Tibial nerve (tissue), 4 donors: ENCODE measurements at places on chromosomes 2 and 18.

DNA sequence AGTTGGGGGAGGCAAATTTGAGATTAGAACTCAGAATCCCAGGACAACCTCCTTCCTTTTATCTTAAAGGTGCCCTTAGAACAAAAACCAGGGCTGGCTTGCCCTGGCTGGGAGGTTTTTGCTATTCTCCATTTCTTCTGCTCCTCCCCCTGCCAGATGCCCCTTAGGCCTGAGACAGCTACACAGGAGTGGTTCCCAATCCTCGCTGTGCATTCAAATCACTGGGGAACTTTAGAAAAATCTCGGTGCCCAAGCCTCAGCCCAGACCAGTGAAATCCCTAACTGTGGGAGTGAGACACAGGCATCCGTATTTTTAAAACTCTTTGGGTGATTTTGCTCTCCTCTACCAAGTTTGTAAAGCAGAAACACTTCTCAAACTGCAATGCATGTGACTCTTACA lies 38.8 kb downstream of the LBH start:
- DNase-seq: no peak

GRCh38 chr2:181750305-181750704 lies 70.0 kb upstream of the NEUROD1 start:
- no peak for DNase-seq

- DNase-seq: no peak
These were observed 298.9 kb upstream of the NCKAP5 start for GRCh38 chr2:133867166-133867565.

DNA sequence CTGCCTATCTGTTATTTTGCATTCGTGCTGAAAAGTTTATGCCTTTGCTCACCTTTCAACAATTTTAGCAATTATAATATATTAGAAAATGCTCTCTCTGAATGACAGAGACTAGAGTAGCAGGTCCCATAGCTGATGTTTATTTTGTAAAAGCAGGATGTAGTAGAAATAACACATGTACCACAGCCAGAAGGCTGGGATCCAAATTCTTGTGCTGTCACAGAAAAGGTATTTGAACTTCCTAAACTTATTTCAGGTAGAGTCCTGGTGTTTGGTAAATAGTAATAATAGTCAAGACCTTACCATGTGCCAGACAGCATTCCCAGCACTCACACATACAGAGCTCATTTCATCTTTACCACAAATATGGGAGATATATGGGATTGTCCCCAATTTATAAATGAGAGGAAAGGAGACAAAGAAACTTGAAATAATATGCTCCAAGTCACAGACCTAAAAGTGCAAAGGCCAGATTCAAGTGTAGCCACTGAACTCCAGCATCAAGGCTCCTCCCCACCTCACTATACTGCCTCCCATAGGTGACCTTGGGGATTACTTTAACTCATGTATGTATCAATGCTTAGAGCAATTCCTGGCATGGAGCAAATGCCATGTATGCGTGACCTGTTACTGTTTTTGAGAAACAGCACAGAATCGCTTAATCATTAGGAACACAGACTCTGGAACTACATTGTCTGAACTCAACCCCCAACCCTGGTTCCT lies 284.7 kb upstream of the RAB12 start:
- DNase-seq: no peak

- no peak for DNase-seq
These were observed 132.7 kb upstream of the TTC27 start for GRCh38 chr2:32495139-32495538.

DNA sequence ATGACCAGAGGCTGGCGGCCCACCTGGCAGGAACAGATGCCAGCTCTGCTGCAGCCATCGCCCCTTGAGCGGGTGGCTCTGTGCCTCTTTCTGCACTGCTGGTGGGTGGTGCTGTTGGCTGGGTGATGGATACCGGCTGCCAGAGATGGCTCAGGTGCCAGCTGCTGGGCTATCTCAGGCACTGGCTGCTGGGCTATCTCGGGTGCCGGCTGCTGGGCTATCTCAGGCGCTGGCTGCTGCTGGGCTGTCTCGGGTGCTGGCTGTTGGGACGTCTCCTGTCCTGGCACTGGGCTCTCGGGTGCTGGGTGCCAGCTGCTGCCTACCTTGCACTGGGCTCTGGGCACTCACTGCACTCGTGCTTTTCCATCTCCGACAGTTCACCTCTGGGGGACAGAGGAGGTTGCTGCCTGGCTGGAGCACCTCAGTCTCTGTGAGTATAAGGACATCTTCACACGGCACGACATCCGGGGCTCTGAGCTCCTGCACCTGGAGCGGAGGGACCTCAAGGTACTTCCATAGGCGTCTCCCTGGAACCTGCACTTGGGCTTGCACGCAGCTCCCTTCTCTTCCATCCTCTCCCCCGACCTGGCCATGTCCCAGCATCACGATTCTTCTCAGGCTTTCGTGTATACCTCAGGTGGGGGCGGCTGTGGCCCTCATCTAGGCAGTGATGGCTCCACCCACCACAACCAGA lies 98.4 kb downstream of the USP40 start:
- peak; percentile 7 for DNase-seq

DNA sequence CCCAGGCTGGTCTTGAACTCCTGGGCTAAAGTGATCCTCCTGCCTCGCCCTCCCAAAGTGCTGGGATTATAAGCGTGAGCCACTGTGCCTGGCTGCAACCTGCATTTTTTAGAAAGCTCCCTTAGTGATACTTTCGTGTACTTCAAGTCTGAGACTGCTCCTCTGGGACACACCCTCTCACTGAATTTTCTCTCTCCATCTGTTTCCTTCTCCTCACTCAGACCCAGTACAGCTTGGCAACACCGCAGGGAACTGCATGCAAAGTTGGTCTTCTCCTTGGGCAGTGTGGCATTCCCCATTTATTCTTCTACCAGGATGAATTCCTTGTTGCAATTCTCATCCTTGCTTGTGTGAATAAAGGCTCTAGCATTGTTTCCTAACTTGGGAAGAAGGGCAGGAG lies 175.9 kb downstream of the LPIN1 start:
- no peak for DNase-seq

DNA sequence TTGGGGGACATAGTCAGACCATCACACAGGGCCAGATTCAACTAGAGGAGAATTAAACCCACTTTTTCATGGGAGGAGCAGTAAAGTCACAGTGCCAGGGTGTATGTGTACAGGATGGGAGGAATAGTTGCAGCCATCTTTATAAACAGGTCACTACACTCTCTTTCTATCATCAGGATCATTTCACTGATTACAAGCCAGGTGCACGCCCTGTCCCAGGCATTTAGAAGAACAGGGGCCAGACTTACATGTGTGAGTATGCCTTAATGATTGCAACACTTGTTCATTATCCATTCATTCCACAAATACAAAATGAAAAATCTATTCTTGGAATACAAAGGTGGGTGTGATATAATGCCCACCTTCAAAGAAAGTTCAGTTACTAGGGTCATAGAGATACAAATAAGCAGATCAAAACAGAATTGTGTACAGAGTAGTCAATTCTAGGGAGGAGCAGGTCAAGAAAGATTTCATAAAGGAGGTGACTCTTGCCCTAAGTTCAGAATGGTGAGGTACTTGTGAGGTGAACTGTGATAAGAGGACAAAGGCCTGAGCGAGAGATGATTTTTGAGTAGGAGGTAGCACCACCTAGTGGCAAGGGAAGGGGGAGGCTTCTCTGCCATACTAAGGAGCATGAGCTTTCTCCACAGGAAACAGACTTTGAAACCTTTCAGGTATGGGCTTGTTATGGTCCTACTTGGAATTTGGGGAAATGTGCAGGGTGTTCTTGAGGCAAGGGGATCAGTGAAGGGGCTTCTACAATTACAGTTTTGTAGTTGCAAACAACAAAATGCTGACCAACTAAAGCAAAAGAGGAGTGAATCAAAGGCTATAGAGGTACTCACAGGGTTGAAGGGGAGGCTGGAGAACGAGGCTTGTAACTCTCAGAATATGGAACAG lies 156.3 kb downstream of the SUCLG1 start:
- no peak for DNase-seq

DNA sequence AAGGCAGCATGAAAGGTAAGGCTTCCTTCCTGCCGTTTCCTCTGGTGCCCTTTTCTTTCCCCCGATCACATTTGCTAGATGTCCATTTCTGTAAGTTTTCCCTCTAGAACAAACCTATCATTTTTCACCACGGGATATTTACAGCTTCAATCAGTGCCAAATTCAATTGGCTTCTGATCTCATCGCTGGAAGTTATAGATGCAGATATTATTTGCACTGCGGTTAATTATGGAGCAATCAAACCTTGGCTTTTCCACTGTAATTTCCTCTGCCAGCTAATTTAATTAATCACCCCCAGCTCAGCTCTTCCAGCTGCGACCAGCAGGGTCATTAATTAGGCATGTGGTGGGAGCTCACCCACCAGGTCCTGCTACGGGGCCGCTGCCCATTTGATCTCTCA lies 86.1 kb downstream of the GBX2 start:
- DNase-seq: no peak

- DNase-seq: no peak
These were observed 45.7 kb downstream of the STK39 start for GRCh38 chr2:168201584-168202116.

- DNase-seq: no peak
These were observed 26.6 kb upstream of the SPRED2 start for GRCh38 chr2:65458999-65459398.

GRCh38 chr2:204946892-204947291 lies 401.6 kb downstream of the PARD3B start:
- DNase-seq: no peak

GRCh38 chr18:36412778-36413177 lies 115.3 kb downstream of the FHOD3 start:
- no peak for DNase-seq

DNA sequence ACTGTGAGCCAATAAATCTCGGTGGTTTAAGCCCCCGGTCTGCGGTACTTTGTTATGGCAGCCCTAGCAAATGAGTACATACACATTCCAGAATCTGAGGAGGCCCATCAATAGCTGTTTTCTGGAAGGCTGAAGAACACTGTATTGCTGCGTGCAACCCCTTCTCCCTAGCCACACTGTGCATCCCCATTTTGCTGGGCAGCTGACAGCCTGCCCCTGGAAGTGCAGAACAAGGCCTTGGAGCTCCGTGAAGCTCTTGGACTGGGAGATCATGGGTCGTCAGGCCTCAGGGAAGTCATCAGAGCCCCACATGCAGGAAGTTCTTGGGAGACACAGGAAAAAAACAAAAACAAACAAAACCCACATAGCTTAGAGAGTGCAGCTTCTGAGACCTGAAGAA lies 90.6 kb upstream of the ST6GAL2 start:
- DNase-seq: no peak

GRCh38 chr2:31109633-31110192 lies 28.5 kb downstream of the GALNT14 start:
- DNase-seq: no peak

DNA sequence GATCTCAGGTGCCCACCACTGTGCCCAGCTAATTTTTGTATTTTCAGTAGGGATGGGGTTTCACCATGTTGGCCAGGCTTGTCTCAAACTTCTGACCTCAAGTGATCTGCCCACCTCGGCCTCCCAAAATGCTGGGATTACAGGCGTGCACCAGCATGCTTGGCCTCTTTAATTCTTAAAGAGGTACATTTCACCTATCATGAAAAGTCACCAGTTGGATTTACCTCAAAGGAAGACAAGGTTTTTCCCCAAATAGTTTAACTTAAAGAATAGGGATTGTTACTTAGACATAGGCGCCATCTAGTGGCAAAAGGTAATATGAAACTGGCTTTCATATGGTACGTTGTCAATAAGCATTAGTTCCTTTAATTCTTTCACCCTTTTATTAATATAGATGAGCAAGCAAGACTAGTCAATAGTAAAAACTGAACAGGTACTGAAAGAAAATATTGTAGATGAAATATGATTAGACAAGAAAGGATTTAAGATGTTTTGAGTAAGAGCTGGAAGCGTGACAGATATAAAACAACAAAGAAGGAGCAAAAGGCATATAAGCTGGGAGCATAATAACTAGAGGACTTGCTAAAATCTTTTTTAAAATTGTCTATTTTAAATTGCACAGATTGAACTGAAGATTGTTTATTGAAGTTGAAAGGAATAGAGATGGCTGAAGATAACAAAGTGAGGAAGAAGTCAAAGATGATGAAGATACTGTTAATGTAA lies 35.0 kb upstream of the PSMD14 start:
- DNase-seq: peak; percentile 85

GRCh38 chr2:240812721-240813120 lies 7.3 kb downstream of the KIF1A start:
- DNase-seq: no peak

GRCh38 chr2:39281391-39281790 lies 37.6 kb upstream of the CDKL4 start:
- DNase-seq: no peak

DNA sequence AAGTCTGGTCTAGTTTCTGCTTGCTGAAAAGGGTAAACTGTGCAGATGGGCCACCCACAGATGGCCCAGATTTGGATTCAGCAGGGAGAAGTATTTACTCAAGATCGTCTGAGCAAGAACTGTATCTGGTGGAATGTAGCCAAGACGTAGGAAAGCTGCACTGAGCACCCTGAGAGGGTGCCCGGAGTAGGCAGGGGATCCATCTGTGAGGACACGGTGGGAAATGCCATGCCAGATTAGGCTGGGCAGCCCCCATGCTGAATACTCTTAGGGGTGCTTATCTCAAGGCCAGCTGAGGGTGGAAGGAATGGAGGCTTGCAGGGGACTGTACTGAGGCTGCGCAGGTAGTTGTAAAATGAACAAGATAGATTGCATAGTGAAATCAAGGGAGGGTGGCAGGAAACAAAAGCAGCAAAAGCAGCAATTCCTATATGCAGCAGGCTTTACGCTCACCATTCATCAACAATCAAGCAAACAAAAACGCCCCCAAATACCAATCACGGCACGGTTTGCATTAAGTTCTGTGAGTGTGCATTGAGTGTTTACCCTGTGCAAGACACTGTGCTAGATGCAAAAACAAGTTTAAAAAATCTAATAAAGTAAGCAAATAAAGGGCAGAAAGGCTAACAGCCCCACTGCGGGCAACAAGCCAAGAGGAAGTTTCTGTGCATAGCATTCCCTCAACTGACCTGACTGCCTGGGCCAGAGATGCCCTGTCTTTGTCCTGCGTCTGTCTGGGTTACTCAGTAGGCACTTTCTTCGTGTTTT lies 32.2 kb upstream of the LPIN2 start:
- no peak for DNase-seq

GRCh38 chr2:120775194-120775593 lies 39.5 kb downstream of the GLI2 start:
- no peak for DNase-seq

- no peak for DNase-seq
These were observed 424.4 kb downstream of the DSEL start for GRCh38 chr18:67092141-67092540.

DNA sequence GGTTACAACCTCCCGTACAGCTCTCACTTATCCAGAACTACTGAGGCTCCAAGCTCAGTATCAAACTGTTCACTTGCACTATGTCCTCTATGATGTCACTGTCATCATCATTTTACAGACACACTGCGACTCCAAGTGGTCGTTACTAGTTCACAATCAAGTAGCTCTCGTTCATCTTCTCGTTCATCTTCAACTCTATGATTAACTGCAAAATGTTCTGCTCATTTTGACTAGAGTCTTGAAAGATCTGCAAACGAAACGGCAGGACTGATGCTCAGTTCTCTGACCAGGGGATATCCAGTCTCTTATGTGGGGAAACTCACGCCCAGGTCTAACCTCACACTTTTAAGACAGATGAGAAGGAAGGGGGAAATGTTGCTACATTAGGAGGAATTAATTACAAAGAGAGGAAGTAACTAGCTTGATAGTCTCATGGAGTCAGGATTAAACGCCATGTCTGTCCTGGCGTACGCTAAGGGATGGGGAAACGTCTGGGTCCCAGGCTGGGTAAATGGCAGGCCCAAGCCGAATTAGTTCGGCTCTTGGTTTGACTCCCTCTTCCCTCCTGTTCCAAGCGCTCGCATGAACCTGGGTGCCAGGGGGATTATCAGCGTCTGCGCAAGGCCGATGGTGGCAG lies 794 bp upstream of the CHCHD5 start:
- peak; percentile 7 for DNase-seq

- no peak for DNase-seq
These were observed 9.5 kb downstream of the AGPS start for GRCh38 chr2:177402096-177402495.
